ENCODE measurements at places on chromosomes 5 and 9. TPM values are rescaled to one million over a fixed set of nuclear protein-coding genes. Genes with fewer than 3 reads are reported as not detected.

IRX1 gene
- total RNA-seq = 4.3 TPM

CYSRT1 gene
- 0.96 TPM for total RNA-seq

ANKRD18B gene
- total RNA-seq = 5.3 TPM

GRCh38 chr5:171152382-171152781 lies 156.7 kb upstream of the TLX3 start:
- no peak for DNase-seq

DNA sequence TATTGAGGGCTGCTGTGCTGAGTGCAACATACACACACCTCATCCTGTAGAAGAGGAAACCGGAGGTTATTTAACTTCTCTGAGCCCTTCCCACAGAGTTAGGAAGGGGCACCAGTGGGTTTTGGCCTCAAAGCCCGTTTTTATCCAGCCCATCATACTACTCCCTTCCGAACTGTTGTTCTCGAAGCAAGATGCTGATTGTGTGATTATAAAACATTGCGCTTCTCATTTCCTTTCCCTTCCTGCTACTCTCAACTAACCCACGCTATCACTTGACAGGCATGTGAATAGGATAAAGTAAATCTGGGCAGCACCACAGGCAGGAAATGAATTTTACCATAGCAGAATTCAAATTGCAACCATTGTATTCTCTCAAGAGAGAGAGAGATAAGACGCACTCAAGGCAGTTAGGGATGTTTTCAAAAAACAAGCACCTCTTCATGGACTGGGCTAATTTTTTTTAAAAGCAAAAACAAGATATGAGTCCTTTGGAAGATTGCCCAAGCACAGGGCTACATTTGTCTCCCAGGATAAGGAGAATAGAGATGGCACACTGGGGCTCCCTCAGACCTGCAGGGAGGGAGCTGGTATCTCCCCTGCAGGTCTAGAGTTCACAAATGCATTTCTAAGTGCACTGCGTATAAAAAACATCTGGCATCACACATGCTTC lies 52.6 kb downstream of the GNA14 start:
- DNase-seq = no peak

- DNase-seq = no peak
Measured at GRCh38 chr5:138536665-138537315, 6.2 kb downstream of the ETF1 start.
